ENCODE measurements at places on chromosomes 12 and 14.

GRCh38 chr12:57795354-57795753 lies 12.8 kb downstream of the TSFM start:
- DNase-seq = no peak

DNA sequence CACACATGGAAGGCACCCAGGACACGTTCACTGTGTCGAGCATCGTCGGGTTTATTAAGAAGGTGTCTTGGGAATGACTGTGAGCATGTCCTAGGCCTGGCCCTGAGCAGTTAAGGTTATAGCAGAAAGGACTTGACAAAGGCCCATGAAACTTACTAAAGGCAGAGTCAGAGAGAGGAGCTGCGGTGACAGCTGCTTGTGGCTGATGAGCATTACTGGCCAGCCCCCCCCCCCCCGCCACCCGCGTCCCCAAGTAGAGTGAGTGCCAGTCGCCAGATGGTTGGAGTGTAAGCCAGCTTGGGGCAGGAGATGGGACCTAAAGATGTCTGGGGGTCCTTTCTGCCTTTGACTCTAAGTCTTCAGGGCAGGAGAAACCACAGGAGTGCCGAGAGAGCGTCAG lies 169.9 kb downstream of the TSPAN9 start:
- no peak for DNase-seq

DNA sequence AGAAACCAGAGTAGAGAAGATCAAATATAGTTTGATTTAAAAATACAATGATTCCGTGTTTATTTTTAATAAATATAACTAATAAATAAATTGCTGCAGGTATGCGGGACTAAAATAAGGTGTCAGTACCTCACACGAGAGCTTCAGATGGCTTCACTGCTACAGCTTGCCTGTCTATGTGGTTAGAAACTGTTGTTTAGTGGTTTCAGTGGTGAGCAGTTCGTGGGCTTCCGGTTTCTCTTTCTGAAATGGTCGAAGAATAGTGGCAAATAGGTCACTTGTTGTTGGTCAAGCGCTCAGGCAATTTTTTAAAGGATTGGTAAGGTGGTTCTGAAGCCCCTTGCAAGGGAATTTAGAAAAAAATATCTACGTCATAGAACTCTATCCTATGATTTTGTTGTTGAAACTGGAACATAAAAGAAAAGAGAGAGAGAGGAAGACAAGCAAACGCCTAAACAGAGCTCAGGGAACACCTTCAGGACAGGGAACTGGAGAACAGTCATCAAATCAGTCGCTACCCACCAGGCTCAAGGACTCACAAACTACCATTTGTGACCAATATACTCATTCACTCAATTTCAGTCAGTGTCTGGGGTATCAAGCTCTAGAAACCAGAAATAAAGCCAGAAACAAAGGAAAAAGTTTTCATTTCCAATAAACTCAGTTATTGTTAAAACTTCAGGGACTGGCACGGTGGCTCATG lies 31.3 kb downstream of the GABARAPL1 start:
- DNase-seq = no peak

- DNase-seq = no peak
These were observed 278.9 kb downstream of the DPF3 start for GRCh38 chr14:72614891-72615415.

DNA sequence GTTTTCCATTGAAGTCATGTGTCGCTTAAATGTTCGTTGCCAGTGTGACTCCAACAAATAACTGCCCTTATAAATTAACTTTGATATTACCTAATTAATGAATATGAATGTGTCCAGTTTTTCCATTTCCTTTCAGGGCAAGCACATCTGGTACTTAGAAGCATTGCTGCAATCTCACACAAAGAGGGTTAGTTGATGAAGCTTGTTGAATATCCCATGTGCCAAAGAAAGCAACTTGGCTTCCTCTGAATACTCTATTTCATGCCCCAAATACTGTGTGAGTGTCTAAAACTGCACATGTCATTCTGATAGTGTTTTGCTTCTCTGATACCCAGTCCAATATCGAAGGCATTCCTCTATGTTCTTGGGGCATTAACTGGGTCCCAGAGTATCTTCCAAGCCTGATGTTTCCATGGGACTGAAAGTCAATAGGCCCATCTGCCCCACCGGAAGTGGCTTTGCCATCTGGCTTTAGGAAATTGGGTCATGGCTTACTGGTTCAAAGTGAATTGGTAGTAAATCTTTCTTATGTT lies 75.8 kb upstream of the CNTN1 start:
- DNase-seq = no peak

GRCh38 chr12:13630354-13630753 lies 351.0 kb downstream of the GRIN2B start:
- DNase-seq = no peak

- no peak for DNase-seq
These were observed 797.4 kb upstream of the FBXO33 start for GRCh38 chr14:40229676-40230075.
